ENCODE measurements at places on chromosomes 7 and 10. TPM values are rescaled to one million over a fixed set of nuclear protein-coding genes. Genes with fewer than 3 reads are reported as not detected.

Gene ECHDC3
- 32.4 TPM for total RNA-seq

Gene GOLGA7B
- total RNA-seq: 0.50 TPM

- no peak overlapping the region for H3K27ac ChIP-seq
- no peak overlapping the region for H3K4me3 ChIP-seq
- no peaks in the 10 kb centered on the region for H3K36me3 ChIP-seq
- peaks cover 8% of the 10 kb centered on the region for H3K4me1 ChIP-seq
Measured at GRCh38 chr10:89204621-89205185, 2.4 kb downstream of the CH25H start.

Gene OR13A1
- not detected for total RNA-seq

DNA sequence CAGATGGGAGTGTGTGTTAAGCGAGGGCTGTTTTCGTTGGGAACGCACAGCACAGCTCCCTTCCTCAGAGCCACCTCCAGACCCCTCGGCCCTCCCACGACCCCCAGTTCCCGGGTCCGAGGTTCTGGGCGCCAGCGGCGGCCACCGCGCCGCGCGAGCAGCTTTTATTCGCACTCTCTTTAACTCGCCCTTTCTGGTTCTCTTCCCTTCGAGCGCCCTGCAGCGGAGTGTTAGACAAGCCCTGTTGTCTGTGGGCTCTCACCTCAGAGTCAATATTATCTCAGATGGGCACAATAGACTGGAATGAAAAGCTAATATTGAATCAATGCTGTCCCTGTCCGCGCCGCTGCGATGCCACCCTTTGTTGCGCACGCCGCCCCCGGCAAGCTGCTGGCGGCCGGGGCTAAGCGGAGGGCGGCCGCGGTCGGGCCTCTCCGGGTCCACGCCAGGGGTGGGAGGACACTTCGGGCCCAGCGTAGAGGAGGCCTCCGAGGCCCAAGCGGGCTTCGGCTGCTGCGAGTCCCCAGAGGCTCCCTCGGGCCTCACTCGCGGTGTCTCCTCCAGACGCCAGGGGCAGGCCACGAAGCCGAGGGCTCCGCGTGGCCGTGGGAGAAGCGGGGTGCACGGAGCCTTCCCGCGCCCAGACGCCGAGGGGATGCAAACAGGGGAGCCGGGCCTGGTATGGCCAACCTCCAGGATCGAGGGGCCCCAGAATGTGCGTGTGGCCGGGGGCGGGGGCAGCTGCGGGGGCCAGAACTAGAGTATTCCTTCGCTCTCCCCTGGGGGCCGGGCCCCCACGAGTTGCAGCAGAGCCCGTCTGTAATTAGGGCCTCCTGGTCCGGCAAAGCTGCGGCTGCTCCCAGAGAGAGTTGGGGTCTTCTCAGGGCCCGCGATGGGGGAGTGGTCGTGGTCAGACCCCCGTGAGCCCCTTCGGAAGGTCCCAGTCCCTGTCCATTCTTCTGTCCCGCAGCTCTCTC is 7.9 kb upstream of the EMX2 start:
- peak overlapping the region; percentile 80 for H3K27ac ChIP-seq
- H3K4me1 ChIP-seq: no peaks in the 10 kb centered on the region
- no peak for DNase-seq
- no peaks in the 10 kb centered on the region for H3K36me3 ChIP-seq
- no peak overlapping the region for H3K4me3 ChIP-seq

DNA sequence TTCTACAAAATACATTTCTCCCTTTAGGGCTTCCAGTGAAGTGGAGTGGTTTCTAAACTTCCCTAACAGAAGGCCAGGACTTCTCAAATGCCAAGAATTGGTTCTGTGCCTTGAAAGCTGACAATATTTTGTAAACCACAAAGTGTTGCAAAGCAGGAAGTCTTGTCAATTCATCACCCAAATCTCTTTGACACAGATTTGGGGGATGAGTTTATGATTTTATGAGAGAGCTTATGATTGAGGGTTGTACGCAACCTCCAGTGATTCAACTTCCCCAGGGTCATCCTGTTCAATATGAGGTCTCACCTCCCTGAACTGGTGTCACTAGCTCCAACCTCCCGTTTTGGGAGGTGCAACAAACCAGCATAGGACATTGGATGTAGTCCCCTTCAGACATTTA is 83.7 kb downstream of the PRLHR start:
- no peaks in the 10 kb centered on the region for H3K36me3 ChIP-seq
- H3K4me3 ChIP-seq: no peak overlapping the region
- no peaks in the 10 kb centered on the region for H3K4me1 ChIP-seq
- H3K27ac ChIP-seq: no peak overlapping the region
- no peaks in the 10 kb centered on the region for H3K27me3 ChIP-seq

DNA sequence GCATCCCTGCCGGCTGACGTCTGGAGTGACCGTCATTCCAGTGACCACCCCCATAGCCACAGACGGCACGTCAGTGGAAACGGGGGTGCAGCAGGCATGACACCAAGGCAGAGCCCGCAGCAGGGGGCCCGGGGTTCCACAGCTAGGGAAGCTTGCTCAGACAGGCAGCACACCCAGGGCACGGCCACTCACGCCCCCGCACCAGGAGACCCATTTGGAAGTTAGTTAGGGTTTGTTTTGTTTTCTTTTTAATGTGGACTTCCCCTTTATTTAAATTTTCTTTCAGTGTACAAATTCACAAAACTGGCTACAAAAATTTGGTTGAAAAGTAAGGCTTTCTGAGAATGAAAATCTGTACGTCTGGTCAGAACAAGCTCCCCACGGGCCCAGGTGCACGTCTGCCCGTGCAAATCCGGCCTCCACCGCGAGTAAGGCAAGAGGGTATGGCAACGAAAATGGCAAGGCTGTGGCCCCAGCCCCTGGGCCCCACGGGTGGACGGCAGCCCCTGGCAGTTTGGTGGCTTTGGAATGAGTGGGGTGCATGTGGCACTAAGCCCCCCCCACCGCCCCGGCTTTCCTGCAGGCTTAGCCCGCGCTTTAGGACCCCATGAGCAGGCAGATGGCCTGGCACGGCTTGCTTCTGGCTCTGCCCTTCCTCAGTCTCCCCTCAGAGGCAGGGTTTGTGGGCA is 124.2 kb downstream of the FAM53B start:
- H3K4me1 ChIP-seq: no peaks in the 10 kb centered on the region
- DNase-seq: no peak
- H3K4me3 ChIP-seq: no peak overlapping the region

- no peaks in the 10 kb centered on the region for H3K36me3 ChIP-seq
- no peak overlapping the region for H3K27ac ChIP-seq
- no peaks in the 10 kb centered on the region for H3K4me1 ChIP-seq
- DNase-seq: no peak
- H3K4me3 ChIP-seq: no peak overlapping the region
- H3K27me3 ChIP-seq: no peaks in the 10 kb centered on the region
Measured at GRCh38 chr7:55431898-55432297, 66.8 kb downstream of the LANCL2 start.

DNA sequence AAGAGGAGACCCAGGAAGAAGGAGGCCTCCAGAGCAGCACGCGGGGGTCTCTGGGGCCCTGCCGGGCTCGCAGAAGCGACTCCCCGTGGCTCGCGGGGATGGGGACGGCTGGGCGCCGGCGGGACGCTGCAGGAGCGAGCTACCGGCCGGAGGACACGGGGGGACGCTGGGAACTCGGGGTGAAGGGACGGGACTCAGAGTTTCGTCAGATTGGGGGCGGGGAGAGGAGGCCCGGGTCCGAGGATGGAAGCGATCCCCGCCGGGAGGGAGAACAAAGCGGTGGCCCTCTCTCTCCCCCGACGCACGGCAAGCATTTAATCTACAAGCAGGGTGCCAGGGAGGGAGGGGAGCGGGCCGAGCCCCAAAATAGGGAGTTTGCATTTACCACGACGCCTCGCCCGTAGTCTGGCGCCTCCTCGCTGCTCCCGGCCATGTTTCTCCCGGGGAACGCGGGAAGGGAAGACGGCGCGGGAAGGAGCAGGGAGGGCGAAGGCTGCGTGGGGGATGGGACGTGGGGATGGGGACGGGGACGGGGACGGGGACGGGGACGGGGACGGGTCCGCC is at the start of gene PRTFDC1:
Gene PRTFDC1 (minus strand): TSS at position 464 of the 564 bp plus-strand sequence. CDS start 31 bp downstream, at position 433.
- H3K4me1 ChIP-seq: peaks cover 3% of the 10 kb centered on the region
- DNase-seq: no peak
- peak within 1 kb of the TSS; percentile 36 for H3K27ac ChIP-seq
- peak within 1 kb of the TSS; percentile 73 for H3K4me3 ChIP-seq
- no peaks in the 10 kb centered on the region for H3K36me3 ChIP-seq
- H3K27me3 ChIP-seq: no peaks in the 10 kb centered on the region

Gene TRIM50
- total RNA-seq: 0.19 TPM

GRCh38 chr7:113812591-113813255 is 106.1 kb downstream of the PPP1R3A start:
- H3K4me3 ChIP-seq: no peak overlapping the region
- no peaks in the 10 kb centered on the region for H3K27me3 ChIP-seq

- H3K27me3 ChIP-seq: no peaks in the 10 kb centered on the region
- no peak overlapping the region for H3K4me3 ChIP-seq
- no peak overlapping the region for H3K27ac ChIP-seq
- DNase-seq: no peak
- no peaks in the 10 kb centered on the region for H3K4me1 ChIP-seq
Measured at GRCh38 chr10:58867683-58868082, 308.8 kb upstream of the PHYHIPL start.

DNA sequence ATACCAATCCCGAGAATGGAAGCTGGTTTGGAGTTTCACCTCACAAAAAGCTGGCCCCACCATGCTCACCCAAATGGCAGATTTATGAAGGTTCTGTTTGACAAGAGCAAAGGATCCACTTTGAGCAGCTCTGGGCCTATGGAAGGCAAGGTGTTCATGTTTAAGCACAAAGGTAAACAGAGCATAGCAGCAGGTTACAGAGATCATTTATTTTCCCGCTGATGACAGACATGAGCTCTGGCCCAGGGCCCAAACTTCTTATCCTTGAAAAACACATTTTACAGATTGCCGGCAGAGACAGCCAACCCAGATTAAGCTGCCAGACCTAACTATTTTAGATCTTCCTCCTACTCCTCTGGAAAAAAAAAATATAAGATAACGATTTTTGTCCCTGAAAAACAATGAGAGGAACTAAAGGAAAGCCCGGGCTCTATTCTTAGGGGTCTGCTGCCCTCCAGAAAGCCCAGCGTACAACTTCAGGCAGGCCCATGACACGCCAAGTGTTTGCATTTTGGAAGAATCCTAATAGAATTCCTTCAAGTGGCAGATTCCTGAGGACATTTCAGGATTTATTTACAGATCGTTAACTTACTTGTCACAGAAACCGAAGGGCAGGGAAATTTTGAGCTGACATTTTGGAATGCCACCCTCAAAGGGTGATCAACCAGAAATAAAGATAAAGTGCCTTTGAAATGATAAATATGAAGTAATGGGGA is 40.0 kb downstream of the SYPL1 start:
- DNase-seq: no peak
- no peaks in the 10 kb centered on the region for H3K27me3 ChIP-seq
- H3K36me3 ChIP-seq: no peaks in the 10 kb centered on the region
- H3K27ac ChIP-seq: peak overlapping the region; percentile 64
- no peaks in the 10 kb centered on the region for H3K4me1 ChIP-seq
- H3K4me3 ChIP-seq: no peak overlapping the region

GRCh38 chr7:607938-608337 is 88.3 kb upstream of the PDGFA start:
- no peak overlapping the region for H3K4me3 ChIP-seq
- H3K27ac ChIP-seq: peak overlapping the region; percentile 40
- H3K36me3 ChIP-seq: no peaks in the 10 kb centered on the region
- DNase-seq: no peak
- no peaks in the 10 kb centered on the region for H3K27me3 ChIP-seq

GRCh38 chr10:81414038-81414437 is 461.0 kb upstream of the NRG3 start:
- peak; percentile 66 for DNase-seq
- H3K27me3 ChIP-seq: no peaks in the 10 kb centered on the region
- H3K4me1 ChIP-seq: no peaks in the 10 kb centered on the region
- H3K27ac ChIP-seq: no peak overlapping the region

DNA sequence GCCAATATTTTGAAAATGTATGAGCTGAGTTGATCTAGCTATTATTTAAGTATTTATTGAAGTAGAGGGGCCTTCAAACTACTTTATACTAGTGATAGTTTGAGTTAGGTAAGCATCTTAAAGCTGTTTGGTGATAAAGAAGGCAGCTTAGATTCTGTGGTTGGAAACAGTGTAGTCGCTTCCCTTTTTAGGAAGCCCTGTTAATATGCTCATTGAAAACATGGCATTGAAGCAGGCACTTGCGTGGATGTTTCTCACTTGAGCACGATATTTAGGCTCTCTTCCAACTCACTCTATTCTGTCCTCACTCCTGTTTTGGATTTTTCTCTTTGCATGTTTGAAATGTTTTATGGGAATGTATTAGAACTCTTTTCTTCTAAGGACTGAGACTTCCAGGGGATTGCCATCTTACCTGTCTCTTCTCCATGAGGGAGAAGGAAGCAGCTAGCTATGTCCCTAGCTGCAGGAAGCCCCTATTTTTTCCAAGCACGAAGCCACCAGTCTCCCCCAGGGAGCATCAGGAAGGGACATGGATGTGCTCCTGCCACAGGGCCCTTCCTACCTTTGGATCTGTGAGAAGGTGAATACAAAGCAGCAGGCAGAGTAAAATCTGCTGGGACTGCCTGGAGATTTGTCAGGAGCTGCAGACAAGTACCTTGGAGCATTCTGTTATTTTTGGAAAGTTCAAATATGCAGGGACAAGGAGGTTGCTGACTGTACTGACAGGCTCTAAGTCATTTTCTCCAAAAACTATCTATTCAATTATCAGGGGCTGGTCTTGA is 22.0 kb upstream of the BMPR1A start:
- no peaks in the 10 kb centered on the region for H3K27me3 ChIP-seq

- H3K4me1 ChIP-seq: no peaks in the 10 kb centered on the region
- H3K4me3 ChIP-seq: no peak overlapping the region
- no peaks in the 10 kb centered on the region for H3K27me3 ChIP-seq
- H3K36me3 ChIP-seq: no peaks in the 10 kb centered on the region
- no peak for DNase-seq
Measured at GRCh38 chr7:28125431-28126409, 54.9 kb downstream of the JAZF1 start.

DNA sequence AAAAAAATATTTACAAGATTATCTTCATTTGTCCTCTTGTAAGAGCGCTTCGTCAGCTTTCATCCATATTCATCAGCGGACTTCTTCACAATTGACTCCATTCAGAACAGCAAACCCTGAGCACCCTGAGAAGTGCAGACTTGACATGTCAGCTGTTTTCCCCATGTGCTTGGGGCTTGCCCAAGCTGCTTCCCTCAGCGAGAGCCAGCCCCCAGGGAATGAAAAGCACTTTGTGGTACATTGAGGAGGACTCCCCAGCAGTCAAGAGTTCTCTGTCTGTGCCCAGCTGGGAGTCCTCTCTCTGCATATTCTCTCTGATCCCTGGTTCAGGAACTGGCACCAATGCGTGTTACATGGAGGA is 22.7 kb downstream of the HKDC1 start:
- H3K27me3 ChIP-seq: no peaks in the 10 kb centered on the region
- H3K4me3 ChIP-seq: no peak overlapping the region
- DNase-seq: no peak

Gene AKR1C4
- total RNA-seq: not detected

DNA sequence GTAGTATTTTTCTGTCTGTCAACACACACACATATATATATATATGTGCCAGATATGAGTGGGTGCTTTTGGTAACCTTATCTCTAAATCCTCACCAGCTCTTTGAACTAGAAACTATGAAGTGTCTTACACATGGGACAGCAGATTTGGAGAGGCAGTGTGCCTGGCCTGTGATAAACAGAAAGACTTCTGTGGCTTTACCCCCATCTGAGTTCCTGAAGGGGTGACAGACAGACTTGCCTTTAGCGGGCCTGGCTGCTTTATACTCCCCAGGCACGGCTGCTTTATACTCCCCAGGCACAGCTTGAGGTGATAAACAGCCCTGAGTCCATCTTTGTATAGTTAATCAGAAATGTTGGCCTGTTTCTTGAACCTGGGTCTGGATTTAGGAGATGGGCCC is 5.6 kb downstream of the BAG3 start:
- H3K4me1 ChIP-seq: peaks cover 61% of the 10 kb centered on the region
- no peak overlapping the region for H3K4me3 ChIP-seq
- H3K27me3 ChIP-seq: no peaks in the 10 kb centered on the region
- peak overlapping the region; percentile 12 for H3K27ac ChIP-seq
- H3K36me3 ChIP-seq: peaks cover 2% of the 10 kb centered on the region
- DNase-seq: no peak
